Cerebellar nuclear complex (tissue), 1 donor: ENCODE measurements at places on chromosomes 2 and 18.

DNA sequence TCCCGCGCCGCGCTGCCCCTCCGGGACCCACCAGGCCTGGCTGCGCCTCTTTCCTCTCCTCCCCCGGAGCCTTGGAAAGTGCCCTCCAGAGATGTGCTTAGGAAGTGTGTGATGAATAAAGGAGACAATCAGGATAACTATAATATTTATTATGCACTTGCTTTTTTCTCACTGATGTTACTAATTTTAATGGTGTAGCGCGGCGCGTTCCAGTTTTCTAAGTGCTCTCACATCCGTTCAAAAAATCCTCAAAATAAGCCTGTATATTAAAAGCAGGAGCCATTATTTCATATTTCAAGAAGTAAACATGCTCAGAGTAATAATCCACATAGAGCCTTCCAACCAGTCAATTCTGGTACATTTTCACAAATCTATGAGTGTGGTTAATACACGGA is 941 bp upstream of the MPPE1 start:
- no peak for DNase-seq

DNA sequence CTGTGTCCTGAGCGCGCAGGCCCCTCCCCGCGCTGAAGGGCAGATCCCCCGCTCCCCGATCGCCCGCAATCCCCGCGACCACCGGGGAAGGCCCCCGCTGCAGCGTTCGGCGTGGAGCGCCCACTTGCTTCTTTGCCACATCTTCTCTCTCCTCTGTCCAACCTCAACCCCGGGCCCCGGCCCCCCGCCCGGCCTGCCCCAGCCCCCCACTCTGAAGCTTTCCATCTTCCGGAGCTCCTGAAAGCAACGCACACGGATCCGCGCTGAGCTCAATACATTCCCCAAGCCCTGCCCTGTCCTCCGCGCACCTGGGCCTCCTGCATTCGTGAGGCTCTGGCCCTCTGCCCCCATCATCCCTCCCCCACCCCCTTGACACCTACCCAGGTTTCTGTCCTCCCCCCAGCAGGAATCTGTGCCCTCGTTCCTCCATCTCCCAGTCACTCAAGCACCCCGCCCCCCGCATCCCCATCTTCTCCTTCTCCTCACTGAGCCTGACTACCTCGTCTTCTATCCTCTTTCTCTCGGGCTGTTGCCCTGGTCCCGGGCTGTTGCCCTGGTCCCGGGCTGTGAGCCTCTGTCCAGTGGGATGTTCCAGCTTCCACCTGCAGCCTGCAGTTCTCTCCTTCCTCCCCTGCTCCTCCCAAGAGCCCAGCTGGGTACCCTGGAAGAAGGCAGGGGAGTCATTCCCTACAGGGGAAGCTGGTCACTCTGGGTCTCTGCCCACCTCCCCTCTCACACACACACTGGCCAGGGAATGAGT is 7.8 kb downstream of the SPEG start:
- no peak for DNase-seq

DNA sequence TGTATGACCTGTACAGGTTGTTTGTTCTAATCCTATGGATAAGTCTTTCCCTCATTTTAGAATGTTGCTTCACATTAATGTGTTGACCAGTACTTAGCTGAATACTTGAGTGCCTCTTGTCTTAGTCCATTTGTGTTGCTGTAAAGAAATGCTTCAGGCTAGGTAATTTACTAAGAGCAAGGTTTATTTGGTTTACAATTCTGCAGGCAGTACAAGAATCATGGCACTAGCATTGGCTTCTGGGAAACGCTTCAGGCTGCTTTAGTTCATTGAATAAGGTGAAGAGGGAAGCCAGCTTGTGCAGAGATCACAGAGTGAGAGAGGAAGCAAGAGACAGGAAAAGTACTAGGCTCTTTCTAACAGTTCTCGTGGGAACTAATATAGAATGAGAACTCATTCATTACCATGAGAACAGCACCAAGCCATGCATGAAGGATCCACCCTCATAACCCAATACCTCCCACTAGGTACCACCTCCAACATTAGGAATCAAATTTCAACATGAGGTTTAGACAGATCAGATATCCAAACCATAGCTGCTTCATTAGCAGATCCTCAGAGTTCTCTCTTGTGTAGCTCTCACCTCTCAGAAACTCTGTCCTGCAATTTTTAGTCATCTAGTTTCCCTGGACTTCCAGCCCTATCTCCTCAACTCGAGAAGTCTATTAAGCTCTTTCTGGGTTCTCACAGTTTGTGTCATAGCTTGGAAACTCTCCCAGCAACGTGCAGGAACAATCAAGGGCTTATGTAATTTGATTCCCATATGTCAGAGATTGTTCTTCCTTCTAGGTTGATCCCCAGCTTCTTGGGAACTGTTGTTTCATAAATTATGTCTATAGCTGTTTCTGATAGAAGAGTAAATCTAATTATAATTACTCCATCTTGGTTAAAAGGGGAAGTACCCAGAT is 2082.3 kb upstream of the CELF4 start:
- no peak for DNase-seq

DNA sequence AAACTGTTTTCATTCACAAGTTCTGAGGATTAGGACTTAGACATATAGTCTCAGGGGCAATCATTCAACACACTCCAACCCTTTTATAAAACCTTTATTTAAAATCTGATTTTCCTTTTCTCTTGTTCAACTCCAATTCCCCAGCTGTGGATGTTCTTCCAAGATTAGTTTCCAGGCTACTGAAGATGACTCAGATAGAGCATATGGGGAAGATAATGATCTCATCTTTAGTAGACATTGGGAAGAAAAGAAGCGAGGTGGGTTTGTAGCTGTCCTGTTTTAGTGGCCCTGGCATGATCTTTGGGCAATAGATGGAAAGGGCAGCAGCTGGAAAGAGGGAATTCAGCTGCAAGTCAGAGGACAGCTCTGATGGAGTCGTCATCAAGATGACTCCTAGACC is 247.7 kb upstream of the CCDC68 start:
- no peak for DNase-seq

DNA sequence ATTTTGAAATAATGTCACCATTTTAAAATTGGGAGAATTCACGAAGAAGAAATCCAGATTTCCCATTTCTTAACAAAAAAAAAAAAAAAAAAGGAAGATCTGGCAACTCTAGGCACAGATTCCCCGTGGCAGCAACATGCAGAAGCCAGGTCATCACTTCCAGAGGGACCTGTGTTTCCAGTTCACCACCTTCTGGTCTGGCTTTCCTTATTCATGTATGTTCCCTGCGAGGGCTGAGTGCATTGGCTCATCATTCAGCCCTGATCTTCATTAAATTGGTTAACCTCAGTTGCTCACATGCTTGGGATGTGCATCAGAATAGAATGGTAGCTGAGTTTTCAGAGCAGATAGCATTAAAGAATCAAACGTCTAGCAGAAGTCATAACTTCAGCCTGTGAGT is 25.0 kb upstream of the MAP3K20 start:
- no peak for DNase-seq

- DNase-seq = no peak
Measured at GRCh38 chr2:3094999-3095958, 282.3 kb downstream of the EIPR1 start.

DNA sequence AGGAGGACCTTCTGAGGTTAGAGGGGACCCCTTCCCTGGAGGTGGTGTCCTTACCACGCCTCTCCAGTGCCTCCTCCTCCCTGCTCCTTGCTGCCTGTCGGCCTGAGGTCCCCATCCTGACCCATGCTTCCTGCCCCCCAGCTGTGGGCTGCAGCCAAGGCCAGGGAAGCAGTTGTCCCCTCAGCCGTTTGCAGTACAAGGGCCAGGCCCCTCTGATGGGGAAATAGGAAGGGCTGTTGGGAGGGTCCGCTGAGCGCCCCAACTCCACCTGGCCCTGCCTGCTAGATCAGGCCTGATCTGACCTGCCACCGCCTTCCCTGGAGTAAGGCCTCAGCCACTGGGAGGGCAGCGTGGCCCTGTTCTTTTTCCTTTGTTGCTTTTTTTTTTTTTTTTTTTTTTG is 219.8 kb downstream of the KLHL29 start:
- DNase-seq = no peak
